Activated T-helper 2 cell treated with anti-CD3 and anti-CD28 coated beads, Interferon-gamma antibody, Interleukin-2, Interleukin-4, amounts not matched to agents 10 μg/mL and 5 μg/mL and 100 μg/mL, durations not matched to agents 14 hours and 24 hours and 36 hours (primary cell): ENCODE measurements at places on chromosomes 1 and 21.

DNA sequence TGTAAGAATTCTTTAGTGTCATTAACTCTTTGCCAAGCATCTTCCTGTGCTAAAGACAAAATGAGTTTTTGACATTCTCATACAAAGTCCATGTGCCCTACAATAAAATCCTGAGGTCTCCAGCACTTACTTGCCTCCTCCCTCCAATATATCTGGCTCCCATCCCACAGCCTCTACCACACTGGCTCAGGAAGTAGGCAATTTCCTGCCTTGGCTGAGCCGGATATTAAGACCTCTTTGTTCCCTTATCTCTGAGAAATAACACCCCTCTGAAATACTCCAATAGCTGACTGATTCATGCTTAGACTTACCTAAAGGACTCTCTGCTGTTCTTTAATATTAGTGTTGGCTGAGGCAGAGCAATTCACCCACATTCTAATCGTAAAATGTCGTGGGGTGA lies 37.6 kb upstream of the GORAB start:
- DNase-seq = no peak

DNA sequence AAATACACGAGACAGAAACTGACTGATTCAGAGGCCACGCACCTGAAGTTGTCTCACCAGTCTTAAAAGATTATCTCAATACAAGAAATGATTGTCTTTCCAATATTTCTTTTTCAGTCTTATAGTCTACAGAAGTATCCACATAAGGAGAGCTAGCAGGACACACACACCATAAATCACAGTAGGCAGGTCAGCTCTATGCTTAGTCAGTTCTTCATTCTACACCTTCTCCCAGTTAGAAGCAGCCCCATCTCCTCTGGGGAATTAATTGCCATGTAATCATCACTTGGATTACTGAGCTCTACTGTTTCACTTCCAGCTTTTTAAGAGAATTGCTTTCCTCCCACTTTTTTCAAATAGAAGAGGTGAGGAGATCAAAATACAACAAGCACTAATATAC lies 59.6 kb downstream of the SMYD3 start:
- DNase-seq = no peak

- no peak for DNase-seq
These were observed 122.3 kb downstream of the TNFSF18 start for GRCh38 chr1:172928412-172928811.

GRCh38 chr1:151858886-151859665 lies 5.6 kb upstream of the THEM5 start:
- no peak for DNase-seq

DNA sequence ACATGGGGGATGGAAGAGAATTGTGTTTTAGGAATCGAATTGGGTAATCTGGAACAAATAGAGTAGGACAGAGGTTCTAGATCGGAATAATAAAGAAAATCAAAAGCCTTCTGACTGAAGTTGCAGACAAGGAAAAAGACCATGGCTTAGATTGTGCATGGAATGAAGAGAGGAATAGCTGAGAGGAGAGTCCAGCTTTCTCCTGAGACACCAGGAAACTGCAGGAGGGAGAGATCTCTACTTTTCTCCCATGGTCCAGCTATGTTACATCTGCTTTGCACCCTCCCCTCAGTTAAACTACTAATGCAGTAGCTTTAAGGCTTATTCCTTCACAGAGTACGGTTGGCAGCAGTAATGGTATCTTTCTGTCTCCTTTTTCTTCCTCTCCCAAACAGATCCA lies 13.4 kb downstream of the SLAMF7 start:
- no peak for DNase-seq

DNA sequence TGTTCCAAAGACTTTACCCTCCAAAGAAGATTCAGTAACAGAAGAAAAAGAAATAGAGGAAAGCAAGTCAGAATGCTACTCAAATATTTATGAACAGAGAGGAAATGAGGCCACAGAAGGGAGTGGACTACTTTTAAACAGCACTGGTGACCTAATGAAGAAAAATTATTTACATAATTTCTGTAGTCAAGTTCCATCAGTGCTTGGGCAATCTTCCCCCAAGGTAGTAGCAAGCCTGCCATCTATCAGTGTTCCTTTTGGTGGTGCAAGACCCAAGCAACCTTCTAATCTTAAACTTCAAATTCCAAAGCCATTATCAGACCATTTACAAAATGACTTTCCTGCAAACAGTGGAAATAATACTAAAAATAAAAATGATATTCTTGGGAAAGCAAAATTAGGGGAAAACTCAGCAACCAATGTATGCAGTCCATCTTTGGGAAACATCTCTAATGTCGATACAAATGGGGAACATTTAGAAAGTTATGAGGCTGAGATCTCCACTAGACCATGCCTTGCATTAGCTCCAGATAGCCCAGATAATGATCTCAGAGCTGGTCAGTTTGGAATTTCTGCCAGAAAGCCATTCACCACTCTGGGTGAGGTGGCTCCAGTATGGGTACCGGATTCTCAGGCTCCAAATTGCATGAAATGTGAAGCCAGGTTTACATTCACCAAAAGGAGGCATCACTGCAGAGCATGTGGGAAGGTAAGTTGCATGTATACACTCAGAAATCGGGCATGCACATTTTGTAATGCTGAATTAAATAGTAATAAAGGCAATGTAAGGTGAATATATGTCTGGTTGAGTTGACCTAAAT lies 97.2 kb downstream of the ZFYVE9 start:
- no peak for DNase-seq

DNA sequence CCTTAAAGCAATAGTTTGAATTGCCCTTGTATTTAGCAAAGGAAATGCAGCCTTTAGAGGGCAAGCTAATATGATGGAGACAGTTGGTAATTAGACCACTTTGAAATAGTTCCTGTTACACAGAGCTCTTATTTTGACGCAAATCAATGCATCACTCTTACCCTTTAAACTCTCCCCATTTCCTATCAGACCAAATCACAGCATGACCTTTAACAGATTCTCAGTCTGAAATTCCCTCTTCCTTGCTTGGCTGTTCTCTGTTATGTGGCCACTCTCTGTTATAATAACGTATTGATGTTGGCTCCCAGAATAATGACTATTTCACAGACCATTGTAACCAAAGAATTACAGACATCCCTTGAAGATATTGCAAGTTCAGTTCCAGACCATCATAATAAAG lies 66.9 kb upstream of the NGF start:
- no peak for DNase-seq

DNA sequence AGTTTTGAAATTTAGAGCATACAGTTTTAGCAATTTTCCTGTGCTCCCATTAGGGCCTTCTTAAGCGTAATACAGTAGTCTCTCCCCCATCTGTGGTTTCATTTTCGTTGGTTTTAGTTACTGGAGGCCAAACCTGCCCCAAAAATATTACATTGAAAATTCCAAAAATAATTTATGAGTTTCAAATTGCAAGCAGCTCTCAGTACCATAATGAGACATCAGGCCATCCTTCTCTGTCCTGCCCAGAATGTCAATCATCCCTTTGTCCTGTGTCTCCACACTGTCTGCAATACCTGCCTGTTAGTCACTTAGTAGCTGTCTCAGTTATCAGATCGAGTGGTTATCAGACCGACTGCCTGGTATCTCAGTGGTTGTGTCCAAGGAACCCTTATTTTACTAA lies 45.4 kb downstream of the ADSS2 start:
- DNase-seq = no peak

- DNase-seq = no peak
These were observed 77.5 kb downstream of the SLC45A1 start for GRCh38 chr1:8395433-8395866.

DNA sequence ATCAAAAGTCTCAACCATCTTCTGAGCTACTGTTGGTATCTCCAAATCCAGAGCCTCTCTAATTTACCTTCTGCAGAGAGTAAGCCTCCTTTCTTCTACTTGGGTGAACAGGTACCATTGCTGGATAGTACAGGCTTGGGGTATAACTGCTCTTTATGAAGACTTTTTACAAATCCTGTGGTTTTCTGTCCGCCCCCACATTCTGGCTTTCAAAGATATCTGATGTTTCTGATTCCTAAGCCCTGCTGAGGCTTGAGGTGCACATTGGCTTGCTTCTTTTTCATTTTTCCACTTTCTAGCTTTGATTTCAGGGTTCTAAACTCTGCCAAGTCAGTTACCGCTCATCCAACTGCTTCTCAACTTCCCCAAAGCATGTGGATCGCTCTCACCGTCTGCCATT lies 37.1 kb downstream of the TENT5C start:
- DNase-seq = no peak

DNA sequence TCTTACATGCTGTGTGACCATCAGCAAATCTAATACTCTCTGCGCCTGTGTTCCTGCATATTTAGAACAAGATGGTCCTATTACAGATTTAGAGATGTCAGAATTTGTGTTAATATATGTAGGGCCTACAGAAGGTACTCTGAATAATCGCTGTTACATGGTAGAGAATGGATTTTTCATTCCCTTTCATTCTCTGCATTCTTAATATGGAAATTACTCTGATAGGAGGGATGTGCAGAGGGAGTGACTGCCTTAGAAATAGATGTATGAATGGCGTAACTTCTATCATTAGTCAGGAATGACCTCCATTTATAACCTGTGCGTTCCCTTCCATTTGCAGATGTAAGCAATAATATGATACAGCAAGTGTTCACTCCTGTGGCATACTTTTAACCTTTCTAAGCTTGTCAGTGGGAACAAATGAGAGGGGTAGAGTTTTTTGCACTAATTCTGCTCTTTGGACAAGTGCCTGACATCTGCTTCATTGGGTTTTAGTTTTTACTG lies 45.6 kb downstream of the MIA3 start:
- DNase-seq = no peak

GRCh38 chr1:37480125-37480466 lies 5.7 kb downstream of the ZC3H12A start:
- no peak for DNase-seq

DNA sequence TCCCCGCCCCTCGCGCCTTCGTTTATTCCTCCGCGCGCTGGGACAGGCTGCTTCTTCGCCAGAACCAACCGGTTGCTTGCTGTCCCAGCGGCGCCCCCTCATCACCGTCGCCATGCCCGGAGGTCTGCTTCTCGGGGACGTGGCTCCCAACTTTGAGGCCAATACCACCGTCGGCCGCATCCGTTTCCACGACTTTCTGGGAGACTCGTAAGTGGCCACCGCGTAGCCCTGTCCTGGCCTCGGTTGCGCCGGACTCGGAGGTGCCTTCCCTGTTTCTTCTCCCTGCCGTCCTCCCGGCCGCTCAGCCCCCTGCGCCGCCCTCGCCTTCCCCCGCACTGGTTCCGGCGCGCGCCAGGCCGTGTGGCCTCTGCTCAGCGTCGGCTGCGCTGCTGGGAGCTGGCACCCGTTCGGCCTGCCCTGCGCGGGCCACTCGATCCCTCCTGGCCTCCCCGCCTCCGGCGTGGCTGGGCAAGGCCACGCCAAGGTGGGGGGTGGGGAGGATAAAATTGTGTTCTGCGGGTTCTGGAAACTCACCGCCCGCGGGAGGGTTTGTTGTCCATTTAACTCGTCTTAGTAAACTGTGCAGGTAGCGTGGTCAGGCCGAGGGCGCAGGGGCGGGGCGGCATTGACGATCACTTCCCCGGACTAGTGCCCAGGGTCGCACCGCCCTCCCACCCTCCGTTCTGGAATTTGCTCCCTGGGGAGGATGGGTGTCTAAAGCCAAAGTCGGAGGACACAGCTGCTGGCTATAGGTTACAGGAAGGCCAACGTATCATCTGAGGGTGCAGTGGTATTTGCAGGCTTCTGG lies at the start of gene PRDX6:
PRDX6 (plus strand) TSS at position 50 of the 808 bp plus-strand sequence; CDS start at position 113, 63 bp downstream.
- peak; percentile 75 for DNase-seq

GRCh38 chr1:46506470-46507219 lies 17.0 kb downstream of the DMBX1 start:
- DNase-seq = no peak

- DNase-seq = peak; percentile 63
These were observed 6.8 kb upstream of the AKR1A1 start for GRCh38 chr1:45543581-45544417.

- no peak for DNase-seq
These were observed 80.9 kb downstream of the ABCA4 start for GRCh38 chr1:94039871-94040569.

GRCh38 chr1:203081465-203082230 lies 4.2 kb downstream of the MYOG start:
- DNase-seq = no peak

DNA sequence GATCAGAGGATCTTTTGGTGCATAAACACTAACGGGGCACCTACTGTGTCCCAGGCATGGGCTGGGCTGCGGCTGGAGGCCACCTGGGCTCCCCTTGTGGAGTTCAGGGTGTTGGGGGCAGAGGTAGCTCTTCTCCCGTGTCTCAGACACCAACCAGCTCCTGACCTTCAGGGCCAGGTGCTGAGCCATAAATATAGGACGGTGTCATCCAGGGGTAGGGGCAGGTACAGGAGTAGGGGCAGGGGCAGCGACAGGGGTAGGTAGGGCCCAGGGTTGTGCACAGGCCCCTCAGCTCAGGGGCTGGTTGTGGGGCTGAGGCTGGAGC lies 18.0 kb upstream of the LRRC3 start:
- DNase-seq = no peak

DNA sequence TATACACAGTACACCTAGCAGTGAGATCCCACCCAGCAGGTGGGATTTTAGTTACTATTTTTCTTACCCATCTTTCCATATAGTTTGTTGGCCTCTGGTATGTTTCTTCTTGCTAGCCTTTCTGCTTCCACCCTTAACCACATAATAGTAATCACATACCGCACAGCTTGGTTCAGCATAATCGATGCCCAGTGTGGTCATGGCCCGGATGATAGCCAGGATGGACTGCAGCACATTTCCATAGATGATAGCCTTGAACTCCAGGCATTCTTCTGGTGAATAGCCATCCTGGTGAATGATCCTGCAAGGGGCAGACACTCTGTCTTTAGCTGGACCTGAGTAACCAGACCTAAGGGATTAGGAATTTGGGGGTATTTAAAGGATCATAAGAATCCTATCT lies 9.5 kb downstream of the GNAT2 start:
- no peak for DNase-seq

DNA sequence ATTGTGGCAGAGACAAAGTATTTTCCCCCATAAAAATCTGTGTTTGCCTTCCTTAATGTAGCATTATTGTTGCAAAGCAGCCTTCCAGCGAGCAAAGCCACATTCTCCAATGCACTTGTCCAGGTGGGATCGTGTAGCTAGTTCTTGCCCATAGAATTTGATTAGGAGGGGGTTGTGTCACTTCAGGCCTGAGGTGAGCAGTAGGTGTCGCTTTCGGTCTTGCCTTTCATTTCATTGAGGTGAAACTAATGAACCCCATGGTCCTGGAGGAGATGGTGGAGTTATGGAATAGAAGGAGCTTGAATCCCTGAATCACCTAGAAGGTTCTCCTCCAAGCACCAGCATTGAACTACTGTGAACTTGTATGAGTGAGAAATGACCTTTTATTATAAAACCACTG lies 318.9 kb upstream of the PBX1 start:
- no peak for DNase-seq

- DNase-seq = no peak
These were observed 10.8 kb upstream of the LRRC71 start for GRCh38 chr1:156909671-156910070.

- DNase-seq = no peak
These were observed 24.6 kb downstream of the CR1L start for GRCh38 chr1:207669528-207670009.

DNA sequence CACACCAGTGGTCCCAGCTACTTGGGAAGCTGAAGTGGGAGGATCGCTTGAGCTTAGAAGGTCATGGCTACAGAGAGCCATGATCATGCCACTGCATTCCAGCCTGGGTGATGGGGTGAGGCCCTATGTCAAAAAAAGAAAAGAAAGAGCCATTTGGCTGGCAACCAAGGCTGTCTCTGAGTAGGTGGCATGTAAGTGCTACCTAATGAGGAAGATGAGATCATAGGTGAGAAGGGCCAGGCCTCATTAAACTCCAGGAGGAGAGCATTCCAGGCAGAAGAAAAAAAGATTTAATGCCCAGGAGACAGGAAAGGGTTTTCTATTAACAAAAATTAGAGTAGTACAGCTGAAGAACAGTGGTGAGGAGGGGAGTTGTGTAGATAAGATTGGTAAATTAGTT lies 103.4 kb upstream of the ZNF678 start:
- DNase-seq = no peak
